Endothelial cell of coronary artery (primary cell): ENCODE measurements at places on chromosomes 12 and 14. TPM values are rescaled to one million over a fixed set of nuclear protein-coding genes. Genes with fewer than 3 reads are reported as not detected.

FAM181A gene
- not detected in 2 replicates for total RNA-seq

KRT81 gene
- 0.18 TPM in 1 of 2 replicates, not detected in the other for total RNA-seq

PRPH gene
- 0.19 and 0.36 TPM in 2 replicates for total RNA-seq

CD163L1 gene
- 2.6 and 3.8 TPM in 2 replicates for total RNA-seq

PMCH gene
- total RNA-seq, result 0.09 and 0.72 TPM in 2 replicates

BHLHE41 gene
- 0.09 and 0.19 TPM in 2 replicates for total RNA-seq

CACNA1C gene
- 0.09 TPM in 1 of 2 replicates, not detected in the other for total RNA-seq

SNAPC1 gene
- total RNA-seq, result 12.1 and 28.0 TPM in 2 replicates
